AG09309 (cell line): ENCODE measurements at places on chromosomes 12 and 14.
A peak's percentile ranks its signal among the peaks of the same experiment; 100 is the strongest.

- peak; percentile 23 for DNase-seq
Measured at GRCh38 chr12:10701131-10701681, 21.9 kb downstream of the YBX3 start.

GRCh38 chr12:27096420-27096819 lies 14.0 kb upstream of the C12orf71 start:
- DNase-seq, result no peak

DNA sequence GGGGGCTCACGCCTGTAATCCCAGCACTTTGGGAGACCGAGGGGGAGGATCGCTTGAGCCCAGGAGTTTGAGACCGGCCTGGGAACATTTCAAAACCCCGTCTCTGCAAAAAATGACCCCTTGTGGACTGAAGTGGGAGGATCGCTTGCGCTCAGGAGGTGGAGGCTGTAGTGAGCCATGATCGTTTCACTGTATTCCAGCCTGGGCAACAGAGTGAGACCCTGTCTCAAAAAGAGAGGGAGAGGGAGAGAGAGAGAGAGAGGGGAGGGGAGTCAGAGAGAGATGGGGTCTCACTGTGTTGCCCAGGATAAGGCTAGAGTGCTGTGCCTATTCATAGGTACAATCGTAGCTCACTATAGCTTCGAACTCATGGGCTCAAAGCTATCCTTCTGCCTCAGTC lies 2.8 kb downstream of the FGD4 start:
- DNase-seq, result no peak

DNA sequence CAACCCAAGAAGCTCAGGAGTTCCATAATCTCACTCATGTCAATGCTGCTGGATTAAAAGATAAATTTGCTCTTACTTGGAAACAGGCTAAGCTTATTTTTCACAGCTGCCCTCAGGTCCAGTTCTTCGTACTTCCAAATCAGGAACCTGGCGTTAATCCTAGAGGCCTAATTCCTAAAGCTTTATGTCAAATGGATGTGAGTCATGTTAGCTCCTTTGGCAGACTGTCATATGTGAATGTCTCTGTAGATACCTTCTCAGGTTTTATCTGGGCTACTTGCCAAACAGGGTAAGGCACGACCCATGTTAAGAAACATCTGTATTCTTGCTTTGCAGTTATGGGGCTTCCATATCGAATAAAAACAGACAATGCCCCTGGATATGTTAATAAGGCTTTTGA lies 504.6 kb downstream of the ALG10 start:
- no peak for DNase-seq

DNA sequence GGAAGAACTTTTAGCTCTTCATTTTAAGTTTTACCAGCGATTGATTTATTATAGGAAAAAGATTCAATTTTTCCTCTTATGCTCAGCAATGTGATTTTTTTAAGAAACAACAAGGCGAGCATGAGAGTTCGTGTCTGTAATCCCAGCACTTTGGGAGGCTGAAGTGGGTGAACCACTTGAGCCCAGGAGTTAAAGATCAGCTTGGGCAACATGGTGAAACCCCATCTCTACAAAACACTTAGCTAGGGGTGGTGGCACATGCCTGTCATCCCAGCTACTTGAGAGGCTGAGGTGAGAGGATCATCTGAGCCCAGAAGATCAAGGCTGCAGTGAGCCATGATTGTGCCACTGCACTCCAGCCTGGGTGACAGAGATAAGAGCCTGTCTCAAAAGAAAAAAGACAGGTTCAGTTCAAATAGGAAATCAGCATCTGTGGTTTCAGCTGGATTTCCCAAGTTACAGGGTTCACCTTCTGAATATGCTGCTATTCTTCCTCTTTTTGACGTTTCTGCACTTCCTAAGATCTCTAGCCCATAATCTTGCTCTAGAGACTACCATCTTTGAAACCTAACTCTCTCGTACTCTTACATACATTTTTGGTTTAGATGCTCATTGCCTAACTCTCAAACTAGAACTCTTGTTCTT lies 274.7 kb downstream of the SEC23A start:
- DNase-seq, result no peak

- no peak for DNase-seq
Measured at GRCh38 chr12:4143896-4144295, 129.7 kb upstream of the CCND2 start.

- no peak for DNase-seq
Measured at GRCh38 chr14:23603103-23603502, 24.5 kb upstream of the JPH4 start.

DNA sequence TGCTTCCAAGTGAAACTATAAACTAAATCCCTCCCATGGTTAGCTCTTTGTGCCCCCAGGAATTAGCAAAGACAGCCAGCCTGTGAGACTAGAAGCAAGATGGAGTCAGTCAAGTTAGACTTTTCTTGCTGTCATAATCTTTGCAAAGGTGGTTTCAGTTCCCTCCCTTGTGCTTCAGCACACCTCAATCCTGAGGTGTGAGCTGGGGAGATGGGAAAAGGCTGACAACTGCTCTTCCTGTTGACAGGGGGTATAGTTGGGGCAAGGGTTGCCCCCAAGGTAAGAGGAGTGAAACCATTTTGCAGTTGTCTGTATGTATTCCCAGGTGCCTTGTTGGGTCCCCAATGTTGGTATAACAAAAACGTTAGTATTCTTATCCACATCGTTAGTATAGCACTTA lies 12.3 kb upstream of the CPM start:
- DNase-seq, result no peak

DNA sequence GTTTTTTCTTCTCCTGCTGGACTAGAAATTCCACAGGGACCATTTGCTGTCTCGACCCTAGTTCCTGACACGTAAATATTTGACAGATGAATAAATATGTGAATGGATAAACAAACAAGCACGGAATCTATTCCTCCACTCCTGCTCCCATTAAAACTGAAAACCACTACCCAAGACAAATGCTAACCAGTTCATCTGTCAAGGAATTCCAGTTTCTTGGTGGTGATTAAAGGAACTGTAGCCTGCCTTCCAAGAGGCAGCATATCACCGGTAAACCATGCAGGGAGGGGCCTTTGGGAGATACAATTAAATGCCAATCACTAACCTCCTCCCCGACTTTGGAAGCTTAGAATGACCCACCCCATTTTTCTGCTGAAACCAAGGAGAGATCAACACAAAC lies 95.4 kb downstream of the TTC7B start:
- no peak for DNase-seq

DNA sequence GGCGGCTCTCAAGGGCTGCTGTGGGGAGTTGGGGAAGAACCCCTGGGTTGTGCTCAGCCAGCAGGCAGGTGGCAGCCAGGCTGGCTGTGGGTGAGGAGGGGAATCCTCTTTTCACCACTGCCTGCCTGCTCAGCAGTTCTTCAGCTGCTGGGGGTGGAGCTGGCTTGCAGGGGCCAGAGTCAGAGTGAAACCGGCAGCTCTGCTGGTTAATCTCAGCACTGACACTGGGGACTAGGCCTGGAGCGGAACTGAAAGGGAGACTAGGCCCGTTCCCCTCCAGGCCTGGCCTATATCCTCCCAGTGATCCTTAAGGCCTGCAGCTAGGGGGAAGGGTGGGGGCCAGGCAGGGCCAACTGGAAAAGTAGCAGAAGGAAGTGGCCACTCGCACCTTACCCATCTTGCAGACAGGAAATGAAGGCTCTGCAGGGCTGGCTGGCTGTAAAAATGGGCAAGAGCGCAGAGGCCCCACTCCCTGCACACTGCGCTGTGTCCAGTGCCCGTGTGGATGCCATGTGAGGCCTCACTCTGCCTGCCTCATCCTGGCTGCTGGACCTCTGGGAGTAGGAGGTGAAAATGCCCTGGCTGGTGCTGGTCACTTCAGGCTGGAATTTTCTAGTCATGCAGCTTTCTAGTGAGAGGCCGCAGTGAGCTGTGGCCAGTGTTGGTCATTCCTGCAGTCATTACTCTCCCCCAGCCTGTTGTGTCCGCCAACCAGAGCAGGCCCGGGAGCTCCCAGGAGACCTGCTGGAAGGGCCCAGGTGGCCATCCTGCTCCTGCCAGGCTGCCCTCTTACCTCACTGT lies 39.4 kb downstream of the SH2B3 start:
- no peak for DNase-seq

GRCh38 chr14:24298892-24299254 lies 707 bp downstream of the DHRS1 start:
- peak; percentile 13 for DNase-seq

DNA sequence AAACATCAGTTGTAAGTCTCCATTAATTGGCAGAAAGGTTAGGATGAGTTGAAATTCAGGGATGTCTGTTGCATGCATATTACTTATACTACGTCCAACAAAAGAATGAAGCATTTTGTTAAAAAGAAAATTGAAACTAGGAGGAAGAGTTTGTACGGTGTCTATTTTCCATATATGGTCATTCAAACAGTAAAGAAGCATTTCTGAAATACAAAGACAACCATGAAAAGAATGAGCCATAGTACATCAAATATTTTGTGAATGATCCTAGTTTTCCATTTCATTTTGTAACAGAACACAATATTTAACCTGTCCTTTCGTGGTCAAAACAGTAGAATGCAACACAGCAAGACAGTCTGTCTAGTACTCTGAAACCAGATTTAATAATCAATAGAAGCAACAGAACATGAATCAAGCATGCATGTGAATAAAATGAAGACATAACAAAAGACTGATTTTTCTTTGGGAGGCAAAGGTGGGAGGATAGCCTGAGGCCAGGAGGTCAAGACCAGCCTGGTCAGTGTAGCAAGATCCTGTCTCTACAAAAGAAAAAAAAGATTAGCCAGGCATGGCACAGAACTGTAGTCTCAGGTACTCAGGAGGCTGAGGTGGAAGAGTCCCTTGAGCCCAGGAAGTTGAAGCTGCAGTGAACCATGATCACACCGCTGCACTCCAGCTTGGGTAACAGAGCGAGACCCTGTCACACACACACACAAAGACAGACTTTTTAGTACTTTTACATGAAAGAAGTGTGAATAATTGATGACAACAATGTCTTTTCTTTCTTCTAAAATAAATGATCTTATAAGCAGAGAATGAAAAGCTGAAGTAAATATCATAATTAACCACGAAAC lies 156.0 kb downstream of the LRIG3 start:
- no peak for DNase-seq

DNA sequence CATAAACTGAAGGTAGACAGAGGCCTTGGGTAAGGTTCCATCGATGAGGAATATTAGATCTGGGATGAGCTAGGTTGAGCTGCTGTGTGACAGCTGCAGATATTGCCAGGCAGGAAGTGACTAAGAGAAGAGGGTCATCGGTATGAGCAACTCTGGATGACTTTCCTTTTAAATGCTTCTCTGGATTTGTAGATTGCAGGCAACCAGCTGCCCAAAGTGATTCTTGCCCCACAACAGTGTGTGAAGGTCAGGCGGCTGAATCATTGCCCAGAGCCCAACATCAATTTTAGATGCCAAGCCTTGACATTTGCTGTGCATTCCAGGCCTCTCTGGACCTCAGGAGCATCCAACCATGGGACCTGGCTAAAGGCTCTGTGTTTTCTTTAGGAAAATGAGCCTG lies 255.9 kb downstream of the DPF3 start:
- DNase-seq, result peak; percentile 72
